ENCODE measurements at places on chromosomes 16 and 17.

- no peak for DNase-seq
Measured at GRCh38 chr17:51046514-51047384, 73.9 kb downstream of the SPAG9 start.

DNA sequence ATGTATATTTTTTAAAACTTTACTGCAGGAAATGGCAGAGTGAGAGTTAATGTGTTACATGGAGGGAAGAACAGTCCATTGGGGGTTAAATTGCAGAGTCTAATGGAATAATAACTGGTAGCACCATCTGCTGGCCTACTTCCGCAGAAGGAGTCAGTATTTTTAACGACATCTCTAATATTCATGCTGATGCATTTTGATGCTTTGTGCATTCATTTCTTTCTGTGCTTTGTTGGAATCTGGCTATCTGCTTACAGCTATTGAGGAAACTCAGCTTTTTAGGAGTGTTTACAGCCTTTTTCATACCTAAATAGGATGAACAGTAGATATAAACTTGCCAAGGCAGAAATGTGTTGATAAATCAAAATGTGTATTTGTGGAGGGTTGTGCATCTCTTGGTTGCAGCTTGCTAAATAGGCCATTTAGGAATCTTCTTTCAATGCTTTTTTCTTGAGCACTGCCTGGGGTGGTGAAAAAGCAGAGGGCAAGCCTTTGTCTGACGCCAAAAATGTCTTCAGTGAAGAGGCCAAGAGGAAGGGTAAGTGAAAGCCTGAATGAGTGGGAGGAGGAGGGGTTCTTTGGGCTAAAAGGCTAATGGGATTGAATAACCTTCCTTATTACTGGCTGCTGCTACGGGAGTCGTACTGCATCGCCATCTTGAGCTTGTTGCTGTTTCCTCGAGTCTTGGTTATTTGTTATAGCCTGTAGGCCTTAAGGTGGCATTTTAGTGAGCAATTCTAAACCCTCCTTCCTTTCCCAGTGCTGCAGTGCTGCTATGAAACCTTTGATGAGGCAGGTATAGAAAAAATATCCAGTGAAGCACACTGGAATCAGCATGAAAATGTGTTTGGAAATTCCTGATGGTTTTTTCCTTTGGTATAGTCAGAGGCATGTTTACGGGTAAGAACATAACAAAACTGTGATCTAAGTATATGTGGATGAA is 153.3 kb downstream of the CHD9 start:
- DNase-seq = peak; percentile 60

DNA sequence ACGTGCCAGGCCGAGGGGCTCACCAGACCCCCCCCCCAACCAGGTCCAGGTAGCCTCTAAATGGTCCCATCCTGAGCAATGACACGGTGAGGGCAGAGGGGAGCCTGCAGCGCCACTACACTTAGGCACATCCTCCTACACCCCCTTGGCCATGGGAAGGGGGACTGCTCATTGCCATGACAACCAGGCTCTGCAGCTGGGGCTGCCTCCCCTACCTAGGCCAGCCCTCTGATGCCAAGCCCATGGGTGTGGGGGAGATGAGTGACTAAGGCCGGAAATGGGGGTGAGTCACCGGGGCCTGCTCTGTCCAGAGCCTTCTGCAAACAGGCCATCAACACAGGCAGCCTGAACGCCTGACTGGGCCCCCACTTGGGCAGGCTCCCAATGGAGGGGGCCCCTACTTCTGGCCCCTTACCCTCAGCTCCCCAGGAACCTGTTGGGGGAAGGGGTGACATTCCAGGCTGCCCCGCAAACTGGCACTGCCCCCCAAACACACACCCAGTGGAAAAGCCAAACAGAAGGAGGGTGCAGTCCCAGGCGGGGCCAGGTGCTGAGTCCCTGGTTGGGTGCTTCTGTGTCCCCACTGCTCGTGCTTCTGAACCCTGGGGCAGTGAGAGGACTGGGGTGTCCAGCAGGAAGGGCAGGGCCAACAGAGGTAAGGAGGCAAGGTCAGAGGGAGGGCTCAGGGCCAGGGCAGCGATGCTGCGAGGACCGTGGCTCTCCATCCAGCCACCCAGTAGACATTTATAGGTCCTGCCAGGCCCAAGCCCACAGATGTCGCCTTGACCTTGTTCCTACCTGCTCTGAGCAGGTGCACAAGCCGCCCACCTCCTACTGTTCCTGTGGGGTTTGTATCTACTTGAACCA is 8.2 kb downstream of the PLCD3 start:
- DNase-seq = no peak

GRCh38 chr16:24875466-24875865 is 29.7 kb downstream of the SLC5A11 start:
- no peak for DNase-seq

DNA sequence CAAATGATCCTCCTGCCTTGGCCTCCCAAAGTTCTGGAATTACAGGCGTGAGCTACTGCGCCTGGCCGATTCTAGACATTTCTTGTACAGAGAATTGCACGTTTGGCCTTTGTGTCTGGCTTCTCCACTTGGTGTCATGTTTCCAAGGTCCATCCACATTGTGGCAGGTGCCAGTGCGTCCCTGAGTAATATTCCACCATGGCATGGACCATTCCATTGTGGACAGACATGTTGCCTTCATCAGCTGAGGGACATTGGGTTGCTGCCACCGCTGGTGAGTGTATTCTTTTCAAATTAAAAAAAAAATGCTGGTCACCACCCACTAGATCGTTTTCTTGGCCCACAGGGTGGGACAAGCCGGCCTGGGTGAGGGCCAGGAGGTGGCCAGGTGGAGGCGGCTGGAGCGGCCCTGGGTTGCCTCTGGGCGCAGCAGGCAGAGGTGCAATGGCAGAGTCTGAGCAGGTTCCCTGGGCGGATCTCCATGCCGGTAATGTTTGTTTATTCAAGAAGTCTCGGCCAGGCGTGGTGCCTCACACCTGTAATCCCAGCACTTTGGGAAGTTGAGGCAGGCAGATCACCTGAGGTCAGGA is 274.1 kb downstream of the SEC14L1 start:
- DNase-seq = no peak

DNA sequence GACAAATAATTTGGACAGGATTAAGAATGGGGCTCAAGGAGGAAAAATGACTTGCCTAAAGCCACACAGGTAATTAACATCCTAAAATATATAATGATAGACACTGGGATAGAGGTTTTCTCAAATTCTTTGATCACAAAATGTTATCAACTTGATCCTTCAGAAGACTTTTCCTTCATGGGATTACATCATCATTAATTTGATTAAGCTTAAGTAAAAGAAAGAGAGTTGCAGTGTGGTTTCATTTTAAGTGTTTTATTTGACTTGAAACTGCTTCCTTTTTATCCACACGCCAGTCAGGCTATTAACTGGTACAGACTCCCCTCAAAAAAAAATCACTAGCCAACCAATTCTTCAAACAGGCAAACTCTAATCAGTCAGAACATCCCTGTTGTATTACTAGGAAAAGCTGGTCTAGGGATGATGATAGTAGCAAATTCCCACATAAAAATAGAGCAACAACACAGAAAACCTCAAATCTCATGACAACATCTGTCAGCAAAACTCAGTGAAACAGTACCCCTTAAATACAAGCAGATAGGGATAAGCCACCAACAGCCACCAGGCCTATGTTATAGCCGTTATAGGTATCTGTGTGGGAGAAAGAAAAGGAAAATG is 32.5 kb downstream of the AKAP10 start:
- no peak for DNase-seq

GRCh38 chr16:52561910-52562741 is 15.2 kb upstream of the TOX3 start:
- no peak for DNase-seq
